ENCODE measurements at places on chromosomes 16 and 17. TPM values are rescaled to one million over a fixed set of nuclear protein-coding genes. Genes with fewer than 3 reads are reported as not detected.

The VASN gene
- total RNA-seq, result 1.1 TPM

The ATF7IP2 gene
- 9.9 TPM for total RNA-seq

The CSH1 gene
- total RNA-seq, result not detected

The ACSM2A gene
- 0.26 TPM for total RNA-seq
